Brain pericyte (primary cell): ENCODE measurements at places on chromosomes 3 and 15.

- no peak for DNase-seq
Measured at GRCh38 chr3:129553171-129553570, 10.2 kb downstream of the H1-8 start.

GRCh38 chr3:16319307-16319706 is 54.3 kb downstream of the OXNAD1 start:
- DNase-seq = no peak

GRCh38 chr15:38054488-38054887 is 120.0 kb downstream of the TMCO5A start:
- no peak for DNase-seq

- no peak for DNase-seq
Measured at GRCh38 chr15:26128611-26129140, 265.5 kb upstream of the ATP10A start.

DNA sequence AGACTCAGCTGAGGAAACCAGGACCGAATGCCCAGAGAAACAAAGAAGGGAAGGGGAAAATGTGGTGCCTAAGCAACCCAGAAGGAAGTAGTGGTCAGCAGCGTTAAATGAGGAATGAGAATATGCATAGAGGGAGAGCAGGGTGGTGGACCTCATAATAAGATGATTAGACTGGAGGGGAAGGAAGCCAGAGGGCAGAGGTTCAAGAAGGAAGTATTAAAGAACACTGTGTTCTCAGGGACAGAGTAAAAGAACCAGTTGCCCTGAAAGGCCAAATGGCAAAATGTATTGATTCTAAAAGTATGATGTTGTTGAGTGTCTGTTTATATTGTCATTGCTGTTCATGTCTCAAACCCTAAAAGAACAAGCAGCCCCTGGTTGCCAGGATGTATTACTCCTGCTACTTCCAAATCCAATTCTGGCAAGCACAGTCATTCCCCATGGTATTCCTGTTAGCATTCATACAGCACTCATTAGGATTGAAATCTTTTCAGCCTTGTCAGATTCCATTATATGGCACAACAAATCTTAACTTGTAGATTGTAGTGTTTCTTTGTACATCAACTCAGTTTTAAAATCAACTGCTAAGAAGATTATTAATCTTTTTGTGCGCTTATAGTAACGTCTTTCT is 23.4 kb downstream of the P2RY1 start:
- DNase-seq = no peak

- no peak for DNase-seq
Measured at GRCh38 chr3:64105816-64106215, 82.5 kb upstream of the PSMD6 start.

- DNase-seq = no peak
Measured at GRCh38 chr15:43204016-43204901, 16.6 kb downstream of the EPB42 start.

DNA sequence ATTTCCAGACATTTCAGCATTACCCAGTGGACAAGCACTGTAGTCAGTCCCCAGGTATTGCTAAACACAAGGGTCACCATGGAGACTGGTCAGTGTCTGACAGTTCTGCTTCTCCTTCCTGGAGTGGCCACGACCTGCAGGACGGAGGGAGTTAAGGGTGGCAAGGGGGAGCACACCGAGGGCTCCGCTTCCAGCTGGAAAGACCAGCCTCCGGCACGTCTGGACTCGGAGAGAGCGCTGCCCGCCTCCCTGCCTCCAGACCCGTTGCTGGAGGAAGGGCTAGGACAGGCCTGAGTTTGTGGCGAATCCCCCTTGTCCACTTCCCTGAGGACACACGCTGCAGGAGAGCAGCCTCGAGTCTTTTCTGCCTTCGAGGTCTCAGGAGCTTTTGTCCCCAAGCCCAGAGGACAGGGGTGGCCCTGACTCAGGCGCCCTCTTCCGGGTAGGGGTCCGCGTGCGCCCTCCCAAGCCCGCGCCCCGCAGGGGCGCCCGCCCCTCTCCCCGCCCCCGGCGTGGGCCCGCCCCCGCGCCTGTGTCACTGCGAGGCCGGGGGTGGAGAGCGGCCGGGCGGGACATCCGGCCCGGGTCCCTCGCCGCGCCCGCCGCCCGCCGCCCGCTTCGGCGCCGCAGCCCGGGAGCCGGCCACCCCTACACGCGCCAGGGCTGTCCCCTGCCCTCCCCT is at the start of gene CHST14:
TSS of gene CHST14 (plus strand) at position 562 of the 682 bp plus-strand sequence. CDS start 230 bp downstream, outside the sequence.
- no peak for DNase-seq

DNA sequence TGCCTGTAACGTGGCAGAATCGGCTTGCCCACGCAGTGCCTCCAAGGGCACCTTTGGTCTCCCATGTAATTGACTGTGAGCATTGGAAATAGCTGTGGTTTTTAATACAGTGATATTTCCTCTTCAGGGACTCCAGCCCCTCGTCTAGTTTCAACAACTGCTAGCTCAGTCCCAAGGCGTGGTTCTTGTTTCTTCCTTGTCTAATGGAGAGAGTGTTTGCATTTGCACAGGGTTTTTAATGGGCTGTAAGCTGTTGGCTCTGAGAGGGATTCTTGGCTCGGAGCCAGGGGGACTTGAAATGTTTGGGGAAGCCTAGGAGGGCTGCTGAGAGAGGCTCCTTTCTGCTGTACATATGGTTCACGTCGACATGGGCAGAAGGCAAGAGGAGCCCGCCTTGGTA is 86.2 kb downstream of the THSD4 start:
- no peak for DNase-seq

DNA sequence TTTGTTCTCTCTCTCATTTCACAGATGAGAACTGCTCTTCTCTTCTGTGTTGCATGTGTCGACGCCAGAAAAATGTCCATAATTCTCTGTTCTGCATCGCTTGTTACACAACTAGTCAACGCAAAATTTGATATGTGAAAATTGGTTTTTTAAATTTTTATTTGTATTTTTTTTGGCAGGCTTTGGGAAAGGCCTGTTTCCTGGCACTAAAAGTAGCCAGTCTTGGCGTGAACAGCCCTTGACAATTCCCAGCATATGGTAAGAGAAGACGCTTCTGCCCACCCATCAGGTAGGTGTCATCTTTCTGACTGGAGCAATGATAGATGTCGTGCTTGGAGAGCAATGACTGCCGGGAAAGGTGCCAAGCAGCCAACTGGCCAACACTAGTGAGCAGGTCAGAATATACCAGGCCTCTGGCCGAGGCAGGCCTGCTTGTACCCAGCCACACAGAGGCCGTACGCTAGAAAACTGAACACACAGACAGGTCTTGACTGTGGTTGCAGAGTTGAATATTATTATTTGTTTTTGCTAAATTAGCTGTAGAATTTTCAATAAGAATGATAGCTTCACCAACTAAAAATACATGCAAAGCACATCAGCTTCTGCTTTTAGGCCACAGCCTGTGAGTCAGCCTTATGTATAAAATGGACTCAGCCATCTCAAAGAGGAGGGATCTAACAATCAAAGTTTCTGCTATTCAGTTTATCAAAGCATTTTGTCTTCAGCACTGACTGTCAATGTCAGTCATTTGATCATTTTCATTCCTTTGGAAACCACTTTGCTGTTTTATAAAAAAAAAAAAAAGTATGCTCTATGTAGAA is 837.5 kb downstream of the MCTP2 start:
- no peak for DNase-seq

DNA sequence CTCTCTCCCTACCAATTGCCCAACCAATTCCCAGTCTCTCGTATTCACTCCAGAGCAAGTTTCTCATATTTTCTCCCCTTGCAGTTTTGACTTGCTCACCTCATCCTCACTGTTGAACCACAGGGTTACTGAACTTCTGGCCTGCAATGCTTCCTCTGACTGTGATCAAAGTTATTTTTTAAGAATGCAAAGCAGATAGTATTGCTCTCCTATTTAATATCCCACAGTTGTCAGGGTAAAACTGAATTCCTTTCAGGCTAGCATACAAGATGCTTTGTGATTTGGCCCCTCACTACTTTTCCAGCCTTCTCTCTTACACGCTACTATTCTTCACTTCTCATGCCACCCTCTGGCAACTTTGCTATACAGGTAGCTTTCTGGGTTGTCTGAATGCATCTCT is 80.9 kb downstream of the LRRFIP2 start:
- no peak for DNase-seq

- no peak for DNase-seq
Measured at GRCh38 chr15:99989095-99989494, 255.9 kb upstream of the LYSMD4 start.

- no peak for DNase-seq
Measured at GRCh38 chr15:96037584-96037983, 292.9 kb upstream of the NR2F2 start.

DNA sequence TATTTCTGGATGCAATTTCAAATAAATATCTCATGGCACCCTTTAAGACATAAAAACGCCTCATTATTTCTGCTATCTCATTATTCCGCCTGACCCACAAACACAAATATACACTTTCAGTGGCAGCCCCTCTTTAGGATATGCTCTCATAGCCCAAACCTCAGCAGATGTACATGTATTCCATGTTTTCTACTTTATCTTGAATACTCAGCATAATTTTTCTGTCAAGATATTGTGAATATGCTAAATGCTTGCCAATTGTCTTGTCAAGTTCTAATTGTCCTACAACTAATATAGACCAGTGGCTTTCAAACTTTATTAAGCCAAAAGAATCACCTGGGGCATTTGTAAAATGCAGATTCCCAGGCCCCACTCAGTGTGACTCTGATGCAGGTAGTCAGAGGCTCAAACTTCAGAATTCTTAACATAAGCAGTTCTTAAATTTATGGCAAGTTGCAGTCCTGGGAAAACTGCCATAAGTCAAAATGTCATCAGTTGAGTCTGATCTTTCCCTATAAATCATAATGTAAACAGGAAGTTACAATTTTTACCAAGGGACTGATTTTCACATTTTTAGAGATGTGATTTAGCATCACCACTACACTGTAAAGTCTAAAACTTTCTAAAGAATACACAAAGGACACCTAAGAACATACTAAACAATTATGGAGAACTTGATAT is 135.1 kb downstream of the TBL1XR1 start:
- DNase-seq = no peak
